ENCODE measurements at places on chromosomes 12 and 14.

DNA sequence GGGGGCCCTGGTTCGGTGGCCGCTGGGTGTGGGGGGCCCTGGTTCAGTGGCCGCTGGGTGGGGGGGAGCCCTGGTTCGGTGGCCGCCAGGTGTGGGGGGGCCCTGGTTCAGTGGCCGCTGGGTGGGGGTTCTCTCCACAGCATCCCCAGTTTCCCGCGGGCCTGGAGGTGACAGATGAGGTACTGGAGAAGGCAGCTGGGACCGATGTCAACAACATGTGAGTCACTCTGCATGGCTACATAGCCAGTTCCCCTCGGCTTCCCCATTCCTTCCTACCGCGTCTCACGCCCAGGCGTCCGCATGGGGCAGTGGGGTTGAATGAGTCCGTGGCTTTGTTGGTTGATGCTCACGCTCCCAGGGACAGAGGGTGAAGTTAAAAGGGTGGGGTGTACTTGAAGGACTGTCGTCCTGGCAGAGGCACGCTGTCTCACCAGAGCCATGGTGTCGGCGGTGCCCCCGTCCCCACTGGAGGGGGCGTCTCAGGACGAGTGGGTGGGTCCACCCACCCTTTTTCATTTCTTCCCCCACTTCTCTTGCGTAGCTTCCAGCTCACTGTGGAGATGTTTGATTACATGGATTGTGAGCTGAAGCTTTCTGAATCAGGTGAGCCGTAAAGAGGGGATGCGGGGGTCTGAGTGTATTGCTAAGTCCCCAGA, 15.6 kb downstream of the HIP1R start:
- DNase-seq: no peak

GRCh38 chr12:100061814-100062213, 77.1 kb upstream of the ANKS1B start:
- DNase-seq: no peak

DNA sequence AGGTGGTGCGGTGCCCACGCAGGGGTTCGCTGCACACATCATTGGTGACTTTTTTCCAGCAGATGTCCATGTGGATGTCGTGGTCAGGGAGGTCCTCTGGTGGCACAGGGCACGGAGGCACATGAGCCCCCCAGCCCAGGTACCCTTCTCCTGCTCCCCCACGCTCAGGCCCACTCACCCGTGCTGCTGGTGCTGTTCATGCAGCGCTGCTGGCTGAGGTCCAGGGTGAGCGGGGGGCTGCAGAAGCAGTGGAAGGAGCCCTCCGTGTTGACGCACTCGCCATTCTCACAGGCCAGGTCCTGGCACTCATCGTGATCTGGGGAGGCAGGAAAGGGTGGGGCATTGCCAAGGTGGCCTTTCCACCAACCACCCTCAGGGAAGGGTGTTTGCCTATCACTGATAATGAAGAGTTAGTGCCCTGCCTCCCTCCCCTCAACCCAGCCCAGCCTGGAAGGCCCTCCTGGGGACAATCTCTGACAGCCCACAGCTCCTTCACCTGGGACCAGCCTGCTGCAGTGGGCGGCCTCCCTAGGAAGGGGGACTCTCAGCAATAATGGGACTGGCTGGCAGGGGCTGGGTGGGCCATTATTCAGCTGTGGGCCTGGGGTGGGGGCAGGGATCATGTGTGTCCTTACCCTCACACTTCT, 9.8 kb downstream of the ISCA2 start:
- DNase-seq: no peak

DNA sequence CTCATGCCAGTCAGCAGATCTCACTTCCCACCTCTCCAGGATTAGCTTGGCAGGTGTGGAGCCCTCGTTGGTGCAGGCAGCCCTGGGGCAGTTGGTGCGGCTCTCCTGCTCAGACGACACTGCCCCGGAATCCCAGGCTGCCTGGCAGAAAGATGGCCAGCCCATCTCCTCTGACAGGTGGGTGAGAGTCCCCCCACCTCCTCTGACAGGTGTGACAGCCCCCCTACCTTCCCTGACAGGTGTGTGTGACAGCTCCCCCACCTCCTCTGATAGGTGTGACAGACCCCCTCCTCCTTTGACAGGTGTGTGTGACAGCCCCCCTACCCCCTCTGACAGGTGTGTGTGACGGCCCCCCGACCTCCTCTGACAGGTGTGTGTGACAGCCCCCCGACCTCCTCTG, 26.3 kb downstream of the PAPLN start:
- DNase-seq: no peak

DNA sequence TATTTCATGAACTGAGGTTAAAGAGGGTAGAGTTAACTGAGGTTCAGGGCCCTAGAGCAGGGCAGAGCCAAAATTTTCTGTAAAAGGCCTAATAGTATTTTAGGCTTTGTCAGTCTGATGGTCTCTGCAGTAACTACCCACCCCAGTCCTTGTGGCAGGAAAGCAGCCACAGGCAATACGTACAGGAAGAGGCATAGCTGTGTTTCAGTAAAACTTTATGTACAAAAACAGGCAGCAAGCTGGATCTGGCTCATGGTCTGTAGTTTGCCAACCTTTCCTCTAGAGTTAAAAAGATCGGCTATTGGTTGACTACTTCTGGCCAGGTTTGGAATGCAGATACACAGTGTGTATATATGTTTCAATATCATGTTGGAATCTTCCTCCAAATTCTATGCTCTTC, 17.2 kb downstream of the TM7SF3 start:
- no peak for DNase-seq

GRCh38 chr12:120214626-120215356, 13.9 kb upstream of the RPLP0 start:
- no peak for DNase-seq

- no peak for DNase-seq
Observed at GRCh38 chr14:32167907-32168306, 33.9 kb upstream of the RNU6-7 start.

DNA sequence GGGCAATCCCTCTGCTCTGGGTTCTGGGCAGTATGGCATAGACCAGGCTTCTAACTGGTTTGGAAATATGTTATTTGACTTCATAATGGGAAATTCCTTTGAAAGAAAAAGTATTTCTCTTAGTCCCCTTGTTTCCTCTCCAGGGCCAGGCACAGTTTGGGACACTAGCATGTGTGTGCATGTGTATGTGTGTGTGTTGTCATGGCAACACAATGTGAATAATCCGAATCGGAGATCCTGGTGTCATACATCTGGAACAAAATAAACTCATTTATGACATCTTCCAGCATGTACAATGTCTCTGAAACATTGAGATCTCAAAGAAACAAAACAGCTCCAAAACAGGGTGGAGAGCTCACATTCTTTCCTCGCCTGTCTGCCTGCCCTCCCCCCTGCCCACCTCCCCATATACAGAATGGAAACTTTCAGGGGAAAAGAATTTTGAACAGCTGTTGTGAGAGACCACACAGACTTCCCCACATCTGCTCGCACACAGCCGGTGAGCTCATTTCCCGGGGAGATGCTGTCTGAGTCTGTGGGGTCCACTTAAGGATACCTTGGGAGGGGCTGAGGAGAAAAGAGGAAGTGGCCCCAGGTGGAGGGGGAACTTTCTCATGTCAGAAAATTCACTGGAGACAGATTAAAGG, 55.5 kb upstream of the PARP11 start:
- DNase-seq: no peak

DNA sequence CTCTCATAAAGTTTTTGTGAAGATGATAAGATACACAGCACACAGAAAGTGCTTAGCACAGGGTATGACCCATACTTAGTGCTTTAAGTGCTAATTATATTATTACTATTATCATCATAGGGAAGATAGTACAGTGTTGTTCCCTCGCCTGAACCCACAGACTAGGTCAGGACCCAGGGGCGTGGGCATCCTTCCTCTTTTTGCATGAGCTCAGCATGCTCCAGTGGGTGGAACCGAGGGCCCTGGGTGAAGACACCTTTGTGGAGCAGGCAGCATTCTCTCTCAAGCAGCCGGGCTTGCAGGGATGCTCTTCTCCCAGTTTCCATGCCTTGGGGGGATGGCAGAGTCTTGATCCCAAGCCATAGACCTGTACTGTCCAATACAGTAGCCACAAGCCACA, 34.8 kb downstream of the CRACR2A start:
- DNase-seq: no peak

- no peak for DNase-seq
Observed at GRCh38 chr12:10501030-10501429, 4.7 kb upstream of the EIF2S3B start.

DNA sequence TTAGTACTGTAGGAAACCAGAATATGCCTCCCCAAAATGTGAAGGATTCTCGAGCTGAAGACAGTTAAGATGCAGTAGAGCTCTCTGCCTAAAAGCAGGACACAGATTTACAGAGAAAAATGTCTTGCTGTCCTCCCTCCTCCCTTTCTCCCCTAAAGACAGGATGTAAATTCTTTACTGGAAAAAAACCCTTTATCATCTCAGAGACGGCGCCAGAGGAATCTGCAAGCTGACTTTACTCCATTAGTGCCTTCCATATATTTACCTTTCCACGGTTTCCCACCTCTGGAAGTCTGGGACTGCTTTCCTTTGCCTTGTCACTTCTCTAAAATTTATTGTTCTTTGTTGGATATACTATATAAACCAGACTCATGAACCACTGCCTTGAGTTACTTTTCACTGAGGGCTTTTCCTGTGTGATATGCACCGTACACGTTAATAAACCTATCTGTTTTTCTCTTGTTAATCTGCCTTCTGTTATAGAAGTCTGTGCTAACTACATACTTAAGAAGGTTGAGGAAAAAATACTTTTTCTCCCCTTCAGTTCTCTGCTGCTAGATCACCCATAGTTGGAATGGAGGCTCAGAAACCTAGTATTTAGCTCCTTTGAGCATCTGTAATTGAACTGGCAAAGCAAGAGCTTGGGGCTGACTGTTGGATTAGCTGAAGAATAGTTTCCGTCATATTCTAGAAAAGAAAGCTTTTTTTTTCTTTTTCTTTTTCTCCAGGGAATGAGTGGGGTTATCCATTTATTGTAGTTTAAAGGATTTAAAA, 99.9 kb downstream of the RAD51B start:
- DNase-seq: no peak

- peak; percentile 80 for DNase-seq
Observed at GRCh38 chr12:68675101-68675842, 11.5 kb upstream of the NUP107 start.

DNA sequence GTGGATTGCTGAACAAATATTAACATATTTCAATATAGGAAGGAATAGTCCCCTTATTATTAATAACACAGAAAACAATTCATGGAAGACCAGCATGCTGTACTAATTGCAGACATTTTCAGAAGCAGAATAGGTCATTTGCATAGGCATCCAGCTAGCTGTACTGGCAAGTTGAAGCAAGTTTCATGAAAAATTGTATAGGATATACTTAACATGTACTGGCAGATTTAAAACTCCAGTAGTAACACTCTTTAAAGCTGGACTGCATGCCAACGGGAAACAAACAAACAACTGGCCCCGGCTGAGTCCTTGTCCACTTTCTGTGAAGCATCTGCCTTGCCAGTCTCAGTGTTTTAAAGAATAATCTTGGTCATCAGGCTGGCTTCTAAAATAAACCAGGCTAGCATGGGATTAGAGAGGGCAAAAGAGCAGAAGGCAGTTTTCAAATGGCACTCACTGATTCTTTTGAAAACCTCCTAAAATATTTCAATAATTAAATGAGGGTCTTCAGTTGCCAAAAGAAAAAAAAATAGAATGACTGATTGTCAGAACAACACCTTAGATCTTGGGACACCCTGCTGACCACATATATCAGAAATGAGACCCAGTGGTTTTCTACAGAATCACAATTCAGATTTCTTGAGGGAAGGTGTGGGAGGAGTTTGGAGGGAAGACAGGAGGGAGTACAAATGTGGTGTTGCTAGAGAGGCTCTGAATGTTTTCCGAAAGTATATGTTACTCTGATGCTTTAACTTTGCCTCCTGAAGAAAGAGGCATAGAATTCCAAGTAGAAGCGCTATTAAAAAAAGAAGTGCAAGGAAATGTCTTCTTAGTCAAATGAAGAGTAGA, 122.5 kb upstream of the KRAS start:
- no peak for DNase-seq

DNA sequence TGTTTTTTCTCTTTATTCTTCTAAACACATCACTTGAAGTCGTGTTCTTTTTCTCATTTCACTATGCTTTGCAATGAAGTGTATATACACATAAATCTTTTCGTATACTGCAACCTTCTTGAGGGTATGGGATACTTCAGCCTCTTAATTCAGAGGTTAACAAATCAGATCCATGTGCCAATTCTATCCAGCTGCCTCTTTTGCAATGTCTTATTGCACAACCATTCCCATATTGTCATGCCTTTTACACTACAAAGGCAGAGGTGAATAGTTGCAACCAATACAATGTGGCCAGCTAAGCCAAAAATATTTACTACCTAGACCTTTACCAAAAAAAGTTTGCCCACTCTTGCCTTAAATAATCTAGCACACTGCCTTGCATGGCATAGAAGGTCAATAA, 224.5 kb upstream of the FOXG1 start:
- no peak for DNase-seq

DNA sequence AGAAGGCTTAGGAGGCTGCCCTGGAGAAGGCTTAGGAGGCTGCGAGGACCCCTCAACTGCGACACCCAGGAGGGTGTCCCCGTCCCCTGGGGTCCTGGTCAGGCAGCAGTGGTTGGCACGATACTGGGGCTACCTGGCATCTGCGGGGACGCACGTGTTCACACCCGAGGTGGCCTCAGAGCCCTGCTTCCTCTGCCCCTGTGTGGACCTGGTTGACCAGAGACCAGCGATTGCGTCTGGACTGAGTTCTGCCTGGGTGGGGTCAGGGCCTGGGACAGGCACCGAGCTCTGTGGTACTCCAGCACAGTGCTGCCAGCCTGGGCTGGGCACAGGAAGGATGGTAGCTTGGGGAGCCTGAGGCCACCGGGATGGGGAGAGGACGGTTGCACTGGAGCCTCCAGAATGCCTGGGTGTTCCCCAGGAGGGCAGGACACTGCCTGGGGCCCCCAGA, 735 bp downstream of the ASPG start:
- DNase-seq: no peak

DNA sequence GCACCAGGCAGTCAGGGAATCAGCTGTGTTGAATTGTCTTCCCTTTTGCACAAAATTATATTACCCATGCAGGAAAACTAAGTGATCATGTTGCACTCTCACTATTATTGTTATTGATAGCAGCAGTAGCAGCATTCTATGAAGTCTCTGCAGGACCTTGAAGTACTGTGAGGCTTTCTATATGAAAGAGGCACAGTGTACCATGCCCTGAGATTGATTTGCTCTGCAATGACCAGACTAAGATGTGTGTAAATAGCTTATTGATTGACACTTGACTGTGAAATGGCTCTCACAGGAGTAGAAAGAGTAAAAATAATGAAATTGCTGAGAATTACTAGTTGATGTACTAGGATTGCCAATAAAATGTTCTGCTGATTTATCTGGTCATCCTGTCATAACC, 99.9 kb downstream of the KICS2 start:
- DNase-seq: no peak

DNA sequence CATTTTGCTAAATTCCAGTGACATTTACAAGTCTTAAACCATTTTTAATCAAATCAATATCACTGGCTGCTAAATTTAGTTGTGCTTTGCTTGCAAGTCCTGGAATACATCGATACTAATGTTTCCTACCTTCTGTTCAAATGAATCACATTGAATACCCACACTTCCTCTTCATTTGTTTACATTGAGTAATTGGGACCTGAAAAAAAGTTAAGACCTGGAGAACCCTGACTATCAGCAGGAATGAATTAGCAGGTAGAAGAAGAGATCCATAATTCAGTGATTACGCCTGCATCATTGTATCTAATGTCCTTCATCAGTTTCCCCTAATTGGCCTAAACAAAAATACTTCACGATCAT, 369.3 kb downstream of the ETNK1 start:
- DNase-seq: no peak

Data from CD4-positive, alpha-beta T cell treated with Interleukin-17A for 1 hour (primary cell).